ENCODE measurements at places on chromosomes 2 and 18.

DNA sequence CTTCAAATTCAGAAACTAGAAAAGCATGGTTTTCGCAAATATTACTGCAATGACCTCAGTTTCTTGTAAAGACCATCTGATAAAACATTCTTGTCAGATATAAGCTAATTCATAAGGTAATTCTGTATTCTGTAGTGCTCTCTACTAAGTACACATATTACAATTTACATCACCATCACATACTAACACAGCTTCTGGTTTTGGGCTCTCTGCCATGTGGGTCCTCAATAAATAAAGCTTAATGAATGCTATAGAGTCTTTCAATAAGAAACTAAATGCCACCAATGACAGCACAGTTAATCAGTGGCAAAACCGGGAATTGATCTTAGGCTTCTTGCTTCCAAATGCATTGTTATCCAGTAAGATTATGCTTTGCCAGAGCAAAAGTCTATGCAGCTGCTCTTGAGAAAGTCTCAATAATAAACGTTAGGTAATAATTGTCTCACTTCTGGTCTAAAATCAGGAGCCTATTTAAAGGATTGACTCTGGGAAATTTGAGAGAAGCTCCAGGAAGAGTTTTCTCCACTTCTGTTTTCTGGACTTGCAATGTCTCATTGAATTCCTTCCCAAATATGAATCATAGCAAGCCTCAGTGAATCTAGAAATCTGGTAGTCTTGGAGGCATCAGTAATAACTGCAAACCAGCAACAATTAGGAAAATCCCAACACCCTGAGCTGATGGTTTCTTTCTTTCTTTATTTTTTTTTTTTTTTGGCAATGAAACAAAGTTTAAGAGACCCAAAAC, 67.9 kb upstream of the RAPGEF4 start:
- peak; percentile 42 for DNase-seq

- no peak for DNase-seq
Measured at GRCh38 chr2:230144355-230144754, 75.4 kb downstream of the SP110 start.

DNA sequence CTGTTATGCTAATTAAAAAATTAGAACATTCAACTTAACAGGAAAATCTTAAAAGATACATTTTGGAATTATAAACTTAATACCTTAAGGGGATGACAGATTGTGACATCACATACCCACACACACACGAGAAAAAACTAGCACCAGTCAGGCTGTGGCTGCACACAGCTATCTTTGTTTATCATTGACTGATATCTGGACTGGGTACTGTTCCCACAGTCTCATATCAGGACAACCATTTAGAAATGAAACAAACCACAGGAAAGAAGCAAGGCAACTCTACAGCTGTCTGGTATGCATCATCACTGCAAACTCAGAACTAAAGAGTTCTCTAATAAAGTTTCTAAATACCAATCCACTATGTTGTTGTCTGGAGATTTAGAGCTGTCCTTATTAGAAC, 210.9 kb upstream of the SMAD7 start:
- DNase-seq, result peak; percentile 13

- DNase-seq, result peak; percentile 71
Measured at GRCh38 chr2:191150600-191151330, at the start of gene STAT4. STAT4 (minus strand) TSS chr2:191150994; CDS start chr2:191148203, 2,791 bp downstream.

GRCh38 chr2:188345831-188346458, 54.3 kb downstream of the GULP1 start:
- no peak for DNase-seq

DNA sequence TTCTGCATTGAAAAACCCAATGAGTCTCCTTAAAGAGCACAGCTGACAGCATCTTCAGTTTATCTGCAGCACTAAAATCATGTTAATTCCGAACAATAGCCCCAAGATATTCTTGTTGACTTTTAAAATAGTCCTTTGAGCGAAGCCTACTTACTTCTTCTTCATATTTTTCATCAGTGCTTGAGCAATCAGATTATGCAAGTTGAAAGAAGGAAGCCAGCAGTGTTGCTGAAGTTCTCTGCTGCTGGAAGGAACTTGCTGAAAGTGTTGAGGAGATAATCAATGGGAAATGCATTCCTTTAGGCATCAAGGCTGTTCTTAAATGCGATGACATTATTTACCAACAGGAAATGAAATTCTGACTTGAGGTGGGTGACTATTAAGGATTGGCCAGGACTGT, 105.9 kb upstream of the SNTG2 start:
- no peak for DNase-seq

- DNase-seq, result no peak
Measured at GRCh38 chr2:216862628-216863398, 2.9 kb upstream of the TNP1 start.

- no peak for DNase-seq
Measured at GRCh38 chr2:218317303-218317630, 25.0 kb upstream of the TMBIM1 start.

DNA sequence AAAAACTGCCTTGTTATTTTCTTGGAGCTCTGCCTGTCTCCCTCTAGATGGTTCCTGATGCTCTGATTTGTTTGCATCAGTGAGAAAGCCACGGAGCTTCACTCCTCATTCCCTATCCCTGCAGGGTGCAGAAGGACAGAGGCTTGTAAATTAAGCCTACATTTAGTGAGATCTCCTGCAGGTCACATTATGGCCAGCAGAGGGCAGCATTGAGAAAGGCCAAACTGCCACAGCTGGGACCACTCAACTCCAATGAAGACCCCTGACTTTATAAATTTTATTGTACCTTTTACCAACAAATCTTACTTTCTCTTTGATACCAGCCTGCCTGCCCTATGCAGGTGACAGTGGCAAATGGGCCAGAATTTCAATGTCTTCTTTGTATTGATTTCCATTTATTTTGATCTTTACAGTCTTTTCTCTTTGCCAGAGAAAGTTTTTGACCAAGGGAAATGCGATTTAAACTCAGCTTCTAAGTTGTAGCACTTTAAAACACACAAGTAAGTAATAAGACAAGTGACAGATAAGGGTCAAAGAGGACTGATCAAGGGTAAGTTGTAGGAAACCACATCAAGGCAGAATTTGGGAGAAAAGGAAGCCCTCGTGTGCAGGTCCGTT, 1029.1 kb upstream of the KLHL29 start:
- DNase-seq, result peak; percentile 8
